ENCODE measurements at places on chromosomes 6 and 20.

DNA sequence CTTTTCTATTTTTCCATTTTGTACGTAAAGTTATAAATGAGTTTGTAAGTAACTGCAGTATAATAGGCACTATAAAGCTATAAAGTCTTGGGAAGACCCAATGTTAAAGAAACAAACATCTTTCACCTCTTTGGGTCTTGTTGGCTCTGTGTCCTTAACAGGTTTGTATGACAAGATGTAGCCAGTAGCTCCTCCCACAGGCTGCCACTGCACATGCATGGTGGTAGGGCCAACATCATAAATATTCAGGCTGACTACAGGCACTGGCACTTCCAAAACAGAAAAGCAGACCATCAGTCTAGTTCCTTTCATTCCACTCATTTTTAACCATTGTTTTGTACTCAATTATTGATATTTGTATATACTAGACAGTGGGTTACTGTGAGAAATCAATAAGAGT, 59.9 kb downstream of the COL12A1 start:
- no peak for DNase-seq

GRCh38 chr6:157054531-157054979, 268.8 kb downstream of the TMEM242 start:
- no peak for DNase-seq

GRCh38 chr6:47483853-47484546, 6.4 kb downstream of the CD2AP start:
- no peak for DNase-seq

GRCh38 chr6:9121549-9121948, 686.2 kb upstream of the SLC35B3 start:
- DNase-seq, result no peak

DNA sequence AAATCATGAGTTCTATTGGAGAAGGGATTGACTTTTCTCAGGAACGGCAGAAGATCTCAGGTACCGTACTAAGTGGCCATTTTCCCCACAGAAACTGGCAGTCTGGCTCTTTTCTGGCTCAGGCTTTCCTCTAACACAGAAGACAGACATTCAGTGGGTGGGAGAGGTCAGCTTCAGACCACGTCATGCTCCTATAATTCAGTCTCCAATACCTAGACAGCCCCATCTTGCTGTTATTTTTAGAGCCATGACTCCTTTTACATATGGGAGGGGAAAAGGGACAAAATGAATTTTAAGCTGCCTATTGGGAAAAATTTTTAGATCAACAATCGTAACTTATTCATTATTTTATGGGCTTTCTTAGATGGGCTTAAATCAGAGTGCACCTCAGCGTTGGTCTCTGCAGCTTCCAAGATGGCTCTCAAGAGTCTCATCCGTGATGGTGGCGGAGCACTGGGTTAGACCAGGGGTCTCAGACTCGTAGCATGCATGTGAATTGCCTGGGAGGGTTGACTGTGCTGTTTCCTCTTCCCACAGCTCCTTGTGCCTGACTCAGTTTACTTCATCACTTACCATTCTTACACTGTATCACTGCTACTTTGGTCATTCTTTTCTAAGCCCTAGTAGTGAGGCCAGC, 86.9 kb downstream of the TCP11 start:
- no peak for DNase-seq

DNA sequence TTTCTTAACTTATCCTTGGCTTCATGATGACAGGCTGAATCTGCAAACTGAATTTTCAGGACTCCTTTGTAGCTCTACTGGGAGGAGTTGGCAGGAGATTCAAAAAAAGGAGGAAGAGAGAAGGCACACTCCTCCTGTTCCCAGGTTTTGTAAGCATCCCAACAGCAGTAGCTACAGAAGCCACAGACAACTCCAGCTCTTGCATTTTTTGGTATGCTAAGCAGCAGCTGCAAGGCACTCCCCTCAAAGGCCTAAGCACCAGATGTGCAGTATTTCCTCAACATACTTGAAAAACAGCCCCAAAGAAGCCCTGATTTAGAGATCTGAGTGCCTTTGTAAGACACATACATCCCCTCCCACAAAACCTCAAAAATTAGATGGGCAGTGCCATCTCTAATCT, 328.6 kb upstream of the SYNCRIP start:
- no peak for DNase-seq

DNA sequence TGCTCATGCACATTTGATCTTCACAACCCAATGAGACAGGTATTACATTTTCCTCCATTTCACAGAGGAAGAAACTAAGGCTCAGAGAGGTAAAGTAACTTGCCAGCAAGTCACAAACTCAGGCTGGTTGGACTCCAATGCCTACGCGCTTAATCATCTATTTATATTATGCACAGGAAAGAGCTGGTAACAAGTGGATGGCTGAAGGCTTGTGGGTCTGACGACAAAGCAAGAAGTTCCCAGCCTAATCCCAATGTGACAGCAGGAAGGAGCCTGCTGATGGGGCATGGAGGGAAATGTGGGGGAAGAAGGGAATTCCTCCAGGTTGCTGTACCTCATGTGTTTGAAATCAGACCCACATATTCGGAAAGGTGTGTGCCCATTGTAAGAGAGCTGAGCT, 3.9 kb downstream of the CDH22 start:
- DNase-seq, result no peak

GRCh38 chr20:51535075-51535386, 7.5 kb downstream of the NFATC2 start:
- no peak for DNase-seq

- DNase-seq, result no peak
These were observed 37.6 kb downstream of the GOPC start for GRCh38 chr6:117564681-117565080.

- DNase-seq, result no peak
These were observed 38.9 kb upstream of the NKX2-4 start for GRCh38 chr20:21436205-21436604.

- no peak for DNase-seq
These were observed 93.1 kb downstream of the PRND start for GRCh38 chr20:4814696-4815252.

GRCh38 chr6:163547287-163547686, 132.8 kb downstream of the QKI start:
- no peak for DNase-seq

GRCh38 chr20:64001607-64002011, 20.7 kb downstream of the PRPF6 start:
- no peak for DNase-seq

DNA sequence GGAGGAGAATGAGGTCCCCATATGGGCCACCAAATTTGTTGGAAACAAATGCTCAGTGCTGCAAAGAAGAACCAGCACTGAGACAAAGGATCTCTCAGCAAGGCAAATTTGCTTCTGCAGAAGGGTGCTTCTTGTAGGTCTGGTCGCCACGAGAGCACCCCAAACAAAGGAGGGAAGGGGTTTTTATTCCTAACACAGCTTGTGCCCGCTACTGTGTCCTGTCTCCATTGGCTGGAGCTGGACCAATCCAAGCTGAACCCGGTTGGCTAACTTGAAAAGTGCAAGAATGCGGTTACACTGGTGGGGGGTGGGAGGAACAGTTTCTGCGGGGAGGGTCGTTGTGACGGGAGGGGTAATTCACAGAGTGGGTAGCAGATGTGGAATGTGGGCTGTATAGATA, 54.1 kb upstream of the TULP1 start:
- DNase-seq, result no peak

GRCh38 chr20:52443874-52444273, 252.3 kb upstream of the ZFP64 start:
- no peak for DNase-seq

GRCh38 chr6:68544450-68544849, 90.6 kb upstream of the ADGRB3 start:
- DNase-seq, result no peak

All from NCI-H774 (cell line).